ENCODE measurements at places on chromosomes 1 and 21. TPM values are rescaled to one million over a fixed set of nuclear protein-coding genes. Genes with fewer than 3 reads are reported as not detected.
A peak's percentile ranks its signal among the peaks of the same experiment; 100 is the strongest.

DNA sequence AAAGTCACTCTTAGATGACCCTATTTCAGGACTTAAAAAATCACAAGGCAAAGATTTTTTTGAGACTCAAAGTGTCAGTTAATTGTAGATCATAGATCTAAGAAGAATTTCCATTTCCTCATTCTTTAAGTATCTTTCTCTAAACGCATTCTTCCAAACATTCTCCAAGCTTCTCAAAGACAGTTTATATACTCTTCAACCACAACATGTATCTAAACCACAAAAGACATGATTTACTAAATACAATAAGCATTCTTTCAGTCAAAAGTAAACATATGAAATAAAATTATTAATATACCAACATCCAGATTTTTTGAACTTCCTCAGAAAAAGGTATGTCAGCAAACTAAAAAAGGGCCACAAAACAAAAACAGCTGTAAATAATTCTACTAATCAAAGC lies 24.4 kb downstream of the RC3H1 start:
- no peak for DNase-seq

DNA sequence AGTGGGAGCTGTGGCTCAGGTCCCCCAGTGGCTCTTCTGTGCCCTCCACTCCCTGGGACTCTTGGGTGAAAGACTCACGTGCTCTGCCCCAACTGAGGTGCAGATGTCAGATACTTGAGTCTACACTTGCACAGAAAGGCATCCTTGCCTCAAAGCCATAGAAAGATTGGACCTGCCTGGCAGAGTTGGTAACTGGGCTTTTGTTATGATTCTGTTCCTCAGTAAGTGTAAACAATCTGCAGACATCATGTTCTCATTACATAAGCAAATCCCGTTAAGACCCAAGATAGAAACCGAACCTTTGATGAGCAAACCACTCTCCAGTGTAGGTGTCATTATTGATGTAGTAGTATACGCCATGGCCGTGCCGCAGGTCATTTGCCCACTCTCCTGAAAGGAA lies 10.0 kb downstream of the RSPH1 start:
- DNase-seq: no peak

Gene TRIM67
- 0.30 TPM for total RNA-seq

DNA sequence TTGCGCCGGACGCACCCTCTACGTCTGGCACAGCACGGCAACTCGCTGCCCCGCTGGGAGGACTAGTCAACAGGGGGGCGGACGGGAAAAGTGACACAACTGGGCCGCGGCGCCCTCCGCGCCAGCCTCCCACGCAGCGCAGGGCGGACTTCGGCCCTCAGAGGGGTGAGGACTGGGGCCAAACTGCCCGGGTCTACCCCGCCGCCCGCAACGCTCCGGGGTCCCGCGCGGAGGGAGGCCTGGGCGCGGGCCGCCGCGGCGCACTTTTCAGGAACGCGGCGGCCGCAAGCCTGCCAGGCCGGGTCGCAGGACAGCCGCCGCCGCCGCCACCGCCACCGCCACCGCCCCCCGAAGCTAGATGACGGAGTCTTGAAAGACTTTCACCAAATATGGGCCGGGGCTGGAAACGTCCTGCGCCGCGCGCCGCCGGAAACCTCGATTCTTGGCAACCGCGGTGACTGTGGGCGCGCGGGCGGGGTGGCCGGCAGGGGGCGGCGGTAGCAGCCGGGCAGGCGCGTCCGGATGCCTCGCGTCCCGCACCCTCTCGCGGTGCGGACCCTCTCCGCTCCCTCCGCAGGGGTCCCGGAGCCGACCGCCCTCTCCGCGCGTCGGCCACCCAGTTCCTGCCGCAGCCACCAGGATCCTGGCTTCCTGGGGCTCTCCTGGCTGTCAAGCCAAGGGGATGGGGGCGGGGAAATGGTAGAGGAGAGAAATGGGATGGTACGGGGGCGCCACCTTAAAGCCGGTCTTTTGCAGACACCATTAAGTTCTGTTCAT lies 3.7 kb upstream of the CCN1 start:
- peak; percentile 81 for DNase-seq

Gene UQCRHL
- total RNA-seq: 1.3 TPM

Data from tibial nerve (tissue), 4 donors.